DND-41 (cell line): ENCODE measurements at places on chromosomes 2 and 18.

DNA sequence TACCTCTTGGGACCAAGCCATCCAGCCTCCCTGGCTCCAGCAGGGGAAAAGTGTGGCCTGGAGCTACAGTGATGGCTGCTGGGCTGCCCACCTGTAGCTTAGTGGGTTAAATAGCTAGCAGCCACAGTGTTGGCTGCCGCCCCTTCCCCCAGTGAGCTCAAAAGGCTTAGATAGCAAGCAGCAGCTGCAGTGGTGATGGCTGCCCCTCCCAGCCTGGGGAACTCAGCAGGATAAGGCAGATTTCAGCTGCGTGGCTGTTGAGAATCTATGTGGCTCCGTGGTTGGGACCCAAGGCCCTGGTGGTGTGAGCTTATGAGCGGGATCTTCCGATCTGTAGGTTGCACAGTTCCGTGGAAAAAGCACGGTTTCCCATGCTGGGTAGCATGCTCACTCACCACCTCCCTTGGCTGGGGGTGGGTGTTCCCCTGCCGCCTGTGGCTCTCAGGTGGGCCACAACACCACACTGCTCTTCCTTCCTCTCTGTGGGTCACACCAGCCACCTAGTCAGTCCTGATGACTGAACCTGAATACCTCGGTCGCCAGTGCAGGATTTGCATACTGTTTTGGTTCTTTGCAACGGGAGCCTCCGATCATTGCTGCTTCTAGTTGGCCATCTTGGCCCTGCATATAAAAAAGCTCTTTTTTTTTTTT lies 946.5 kb upstream of the FAM98A start:
- no peak for DNase-seq

DNA sequence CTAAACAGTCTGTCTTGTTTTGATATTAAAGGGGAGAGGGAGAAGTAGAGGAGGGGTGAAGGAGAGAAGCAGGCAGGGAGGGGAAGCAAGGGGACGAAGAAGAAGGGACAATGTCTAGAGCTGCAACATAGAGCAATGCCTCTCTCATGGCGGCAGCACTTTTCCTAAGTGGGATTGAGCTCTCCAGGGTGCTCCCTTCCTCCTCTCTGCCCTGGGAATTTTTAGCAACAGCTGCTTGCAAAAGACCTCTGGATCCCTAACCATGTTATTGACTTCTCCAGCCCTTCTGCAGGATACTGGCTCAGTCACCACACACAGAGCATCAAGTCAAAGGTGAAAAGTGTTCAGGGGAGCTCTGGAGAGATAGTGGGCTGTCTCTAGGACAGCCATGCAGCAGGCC lies 734.9 kb downstream of the EPHA4 start:
- no peak for DNase-seq

- no peak for DNase-seq
These were observed 2.2 kb upstream of the BCL2L11 start for GRCh38 chr2:111118481-111118980.

DNA sequence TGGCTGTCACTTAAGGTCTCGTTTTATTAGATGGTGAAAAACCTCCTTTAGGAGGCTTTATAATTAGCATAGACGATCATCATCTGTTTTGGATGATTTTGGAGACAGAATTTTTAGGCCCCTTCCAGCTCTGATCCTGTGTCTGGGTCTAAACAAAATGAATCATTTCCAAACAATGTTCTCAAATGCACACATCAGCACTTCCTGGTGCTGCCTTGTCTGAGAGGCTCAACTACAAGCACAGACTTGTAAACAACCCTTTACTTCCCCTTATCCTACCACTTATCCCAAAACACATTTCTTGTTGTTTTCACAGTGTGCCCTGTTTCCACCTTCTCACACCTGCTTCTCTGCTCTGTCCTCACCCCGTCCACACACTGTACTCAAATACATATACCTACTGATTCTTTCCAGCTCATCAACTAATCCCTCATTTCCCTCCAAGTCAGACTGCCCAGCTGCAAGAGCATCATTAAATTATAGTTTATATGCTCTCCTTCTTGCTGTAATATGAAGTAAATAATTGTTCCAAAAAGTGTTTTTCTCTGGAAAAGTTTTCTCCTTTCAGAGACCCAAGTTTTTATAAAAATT lies 71.2 kb upstream of the COL3A1 start:
- no peak for DNase-seq

DNA sequence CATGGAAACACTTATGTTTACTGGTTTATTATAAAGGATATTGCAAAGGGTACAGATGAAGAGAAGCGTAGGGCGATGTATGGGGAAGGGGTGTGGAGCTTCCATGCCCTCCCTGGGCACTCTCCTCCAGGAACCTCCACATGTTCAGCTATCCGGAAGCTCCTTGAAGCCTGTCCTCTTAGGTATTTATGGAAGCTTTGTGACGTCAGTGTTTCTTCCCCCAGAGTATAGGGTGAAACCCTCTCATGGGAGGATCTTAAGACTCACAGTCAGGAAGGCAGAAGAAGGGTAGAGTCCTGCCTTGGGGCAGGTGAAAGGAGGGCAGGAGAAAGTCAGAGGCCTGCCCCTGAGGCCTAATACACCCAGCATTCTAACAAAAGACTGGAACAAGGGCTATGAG lies 61.3 kb upstream of the CREB1 start:
- DNase-seq, result no peak

DNA sequence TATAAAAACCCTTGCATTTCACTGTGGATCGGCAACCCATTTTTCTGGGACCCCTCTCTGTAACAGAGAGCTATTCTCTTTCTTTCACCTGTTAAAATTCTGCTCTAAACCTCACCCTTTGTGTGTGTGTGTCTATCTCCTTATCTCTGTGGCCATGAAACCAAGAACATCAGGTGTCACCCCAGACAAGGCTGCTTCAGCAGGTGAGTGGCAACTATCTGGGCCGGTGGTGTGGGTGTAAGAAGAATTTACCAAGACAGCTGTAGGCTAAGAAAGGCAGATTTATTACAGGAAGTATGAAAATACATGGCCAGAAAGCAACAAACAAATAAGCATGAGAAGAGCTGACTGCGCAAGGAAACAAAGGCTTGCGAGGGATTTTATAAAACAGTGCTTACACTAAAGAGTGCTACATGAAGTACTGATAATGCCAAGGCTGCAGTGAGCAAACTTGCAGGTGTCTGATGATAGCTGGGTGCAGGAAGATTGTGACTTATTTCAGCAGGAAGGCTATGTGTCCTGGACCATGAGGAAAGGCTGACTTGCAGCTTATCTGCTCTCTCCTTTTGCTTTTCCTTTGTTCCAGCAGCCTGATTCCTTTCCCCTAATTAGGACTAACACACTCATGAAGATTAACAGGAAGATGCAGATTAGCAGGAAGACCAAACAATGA lies 421.1 kb downstream of the PTH2R start:
- DNase-seq, result no peak

- no peak for DNase-seq
These were observed 36.7 kb downstream of the FN1 start for GRCh38 chr2:215399067-215399716.

DNA sequence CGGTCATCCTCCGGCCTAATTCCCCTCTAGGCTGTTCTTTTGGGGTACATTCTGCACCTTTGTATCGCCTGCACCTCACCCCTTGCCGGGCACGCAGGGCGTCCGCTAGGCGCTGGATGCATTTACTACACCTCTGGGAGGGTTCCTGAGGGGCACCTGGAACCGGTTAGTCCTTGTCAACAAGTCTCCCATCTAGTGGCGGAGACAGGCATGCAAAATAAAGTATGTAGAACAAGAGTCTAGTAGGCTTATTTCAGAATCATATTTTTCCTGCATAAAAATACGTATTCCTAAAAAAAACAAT lies 705 bp upstream of the TEX261 start:
- peak; percentile 29 for DNase-seq
